ENCODE measurements at places on chromosomes 11 and 22.

GRCh38 chr11:64849598-64850356 is 5.3 kb upstream of the CDC42BPG start:
- DNase-seq, result no peak

GRCh38 chr22:40746428-40747220 is 67.3 kb downstream of the MCHR1 start:
- no peak for DNase-seq

DNA sequence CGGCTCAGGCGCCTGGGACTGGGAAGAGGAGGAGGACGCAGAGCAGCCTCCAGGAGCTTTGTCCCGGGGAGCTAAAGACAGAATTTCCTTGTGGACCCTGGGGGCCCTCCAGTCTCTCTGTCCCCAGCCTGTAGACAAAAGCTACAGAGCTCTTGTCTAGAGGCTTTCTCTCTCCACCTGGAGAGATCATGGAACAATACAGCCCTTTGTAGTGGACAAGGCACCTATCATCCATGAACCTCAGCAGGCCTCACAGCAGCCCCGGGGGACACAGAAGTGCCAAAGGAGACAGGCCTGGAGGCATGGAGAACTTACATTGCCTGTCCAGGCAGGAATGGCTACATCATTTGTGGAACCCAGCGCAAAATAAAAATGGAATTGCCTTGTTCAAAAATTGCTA is 55.7 kb upstream of the TTLL12 start:
- no peak for DNase-seq

- DNase-seq, result no peak
Observed at GRCh38 chr11:36775130-36775529, 177.1 kb upstream of the RAG2 start.

GRCh38 chr11:66080055-66080817 is 10.2 kb downstream of the PACS1 start:
- peak; percentile 25 for DNase-seq

DNA sequence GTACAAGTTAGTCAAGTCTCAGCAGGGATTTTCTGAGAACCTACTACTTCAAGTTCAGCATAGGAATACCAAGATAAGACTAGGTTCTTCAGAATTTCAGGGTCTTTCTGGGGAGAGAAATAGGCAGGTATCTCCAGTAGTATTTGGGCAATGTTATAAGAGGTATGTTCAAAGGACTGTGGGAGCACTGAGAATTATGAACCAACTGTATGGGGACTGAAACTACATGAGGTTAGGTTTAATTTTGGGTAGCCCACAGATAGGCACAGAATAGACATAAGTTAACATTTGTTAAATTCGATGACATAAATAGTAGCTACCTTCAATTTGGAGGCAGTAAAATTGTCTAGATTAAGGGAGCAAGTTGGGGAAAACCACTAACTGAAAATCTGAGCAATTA is 9.2 kb upstream of the GAB2 start:
- no peak for DNase-seq

DNA sequence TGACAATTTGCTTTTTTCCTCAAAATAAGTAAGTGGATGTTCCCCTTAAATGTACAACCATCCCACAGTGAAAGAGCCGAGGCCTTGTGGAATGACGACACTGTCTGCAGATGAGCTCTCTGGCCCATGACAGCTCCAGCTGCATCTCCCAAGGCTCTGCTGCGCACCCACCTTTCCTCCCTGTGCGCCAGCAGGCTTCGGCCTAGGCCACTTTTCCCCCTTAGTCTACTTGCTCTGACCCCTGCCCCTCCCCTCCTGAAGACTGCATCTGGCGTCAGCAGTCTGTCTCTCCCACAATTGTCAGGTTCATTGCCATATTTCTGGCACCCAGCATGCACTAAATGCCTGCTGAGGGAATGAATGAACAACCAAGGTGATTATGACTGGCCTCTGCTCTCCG is 2.0 kb downstream of the TOP3B start:
- no peak for DNase-seq

DNA sequence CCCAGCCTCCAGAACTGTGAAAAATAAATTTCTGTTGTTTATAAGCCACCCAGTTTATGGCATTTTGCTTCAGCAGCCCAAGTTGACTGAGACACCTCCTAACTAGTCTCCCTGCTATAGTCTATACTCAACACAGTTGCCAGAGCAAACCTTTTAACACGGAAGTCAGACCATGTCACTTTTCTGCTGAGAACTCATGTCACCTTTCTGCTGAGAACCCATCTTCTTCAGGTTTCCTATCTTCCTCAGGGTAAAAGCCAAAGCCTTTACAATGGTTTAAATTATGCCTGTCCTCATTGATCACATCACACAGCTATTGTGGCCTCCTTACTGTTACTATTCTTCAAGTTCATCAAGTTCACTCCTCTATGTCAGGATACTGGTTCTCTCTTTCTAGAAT is 74.3 kb upstream of the SOX6 start:
- no peak for DNase-seq

- no peak for DNase-seq
Observed at GRCh38 chr11:21007297-21007696, 337.9 kb downstream of the NELL1 start.

- no peak for DNase-seq
Observed at GRCh38 chr11:14022821-14023220, 60.3 kb downstream of the SPON1 start.

GRCh38 chr11:1390569-1391164 is 933 bp downstream of the BRSK2 start:
- peak; percentile 60 for DNase-seq

GRCh38 chr22:28867191-28867590 is 16.2 kb upstream of the ZNRF3 start:
- DNase-seq, result no peak

DNA sequence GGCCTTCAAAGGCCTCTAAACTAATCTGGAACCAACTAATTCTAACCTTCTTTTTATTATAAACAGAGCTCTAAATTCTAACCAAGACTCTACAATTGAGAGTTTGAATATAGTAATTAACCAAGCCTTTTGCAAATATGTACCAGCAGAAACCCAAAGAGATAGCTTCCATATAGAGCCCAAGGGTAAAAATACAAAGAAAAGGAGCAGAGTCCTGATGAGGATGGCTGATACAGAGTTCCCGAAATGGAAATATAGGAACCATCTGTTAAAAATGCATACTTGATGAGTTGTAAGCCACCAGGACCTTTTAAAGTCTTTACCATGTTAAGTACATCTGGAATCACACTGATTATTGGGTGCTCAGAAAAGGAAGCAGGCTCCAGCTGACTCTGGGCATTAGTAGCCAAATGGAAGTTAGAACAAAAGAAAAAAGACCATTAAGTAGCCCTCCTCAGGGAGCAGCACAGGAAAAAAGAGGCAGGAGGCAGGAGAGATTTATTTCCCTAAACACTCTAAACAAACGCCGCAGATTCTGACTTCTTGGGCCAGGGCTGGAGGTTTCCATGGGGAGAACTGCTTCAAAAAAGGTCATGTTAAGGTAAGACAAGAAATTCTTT is 463.1 kb upstream of the FAT3 start:
- no peak for DNase-seq

GRCh38 chr11:84714316-84714780 is 912.8 kb downstream of the DLG2 start:
- peak; percentile 87 for DNase-seq

- DNase-seq, result no peak
Observed at GRCh38 chr22:22025320-22026156, 43.0 kb upstream of the TOP3B start.

DNA sequence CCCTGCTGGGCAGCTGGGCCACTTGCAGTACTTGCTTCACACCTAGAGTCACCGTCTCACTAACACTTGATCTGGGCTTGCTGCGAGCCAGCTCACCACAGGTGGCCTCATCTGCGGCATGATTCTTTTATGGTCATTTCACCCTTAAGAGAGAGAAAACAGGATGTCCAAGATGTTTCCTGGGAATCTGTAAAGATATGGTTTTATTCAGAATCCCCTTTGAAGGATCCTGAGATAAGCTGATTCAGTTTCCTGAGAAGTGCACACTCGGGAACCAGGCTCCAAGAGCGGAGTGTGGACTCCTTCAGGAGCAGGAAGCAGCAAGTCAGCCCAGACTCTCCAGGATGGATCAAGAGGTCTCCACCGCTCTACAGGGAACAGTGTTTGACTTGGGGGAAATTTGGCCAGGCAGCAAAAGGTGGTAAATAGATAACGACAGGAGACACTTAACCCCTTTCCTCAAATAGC is 21.8 kb upstream of the TP53AIP1 start:
- DNase-seq, result no peak

DNA sequence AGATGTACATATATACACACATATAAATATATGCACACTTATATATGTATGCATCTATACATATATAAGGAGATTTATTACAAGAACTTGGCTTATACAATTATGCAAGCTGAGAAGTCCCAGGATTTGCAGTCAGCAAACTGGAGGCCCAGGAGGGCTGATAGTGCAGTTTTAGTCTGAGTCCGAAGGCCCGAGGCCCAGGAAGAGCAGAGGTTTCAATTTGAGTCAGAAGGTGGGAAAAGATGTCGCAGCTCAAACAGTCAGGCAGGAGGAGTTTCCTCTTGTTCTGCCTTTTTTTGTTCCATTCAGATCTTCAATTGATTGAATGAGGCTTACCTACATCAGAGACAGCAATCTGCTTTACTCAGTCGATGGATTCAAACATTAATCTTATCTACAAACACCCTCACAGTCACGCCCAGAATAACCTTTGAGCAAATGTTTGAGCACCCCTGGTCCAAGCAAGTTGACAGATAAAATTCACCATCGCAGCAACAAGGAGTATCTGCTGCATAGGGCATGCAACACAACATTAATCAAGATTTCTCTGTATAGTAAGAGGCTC is 4.0 kb upstream of the SGSM1 start:
- no peak for DNase-seq

- DNase-seq, result peak; percentile 52
Observed at GRCh38 chr11:75311858-75312288, 39.6 kb downstream of the ARRB1 start.

DNA sequence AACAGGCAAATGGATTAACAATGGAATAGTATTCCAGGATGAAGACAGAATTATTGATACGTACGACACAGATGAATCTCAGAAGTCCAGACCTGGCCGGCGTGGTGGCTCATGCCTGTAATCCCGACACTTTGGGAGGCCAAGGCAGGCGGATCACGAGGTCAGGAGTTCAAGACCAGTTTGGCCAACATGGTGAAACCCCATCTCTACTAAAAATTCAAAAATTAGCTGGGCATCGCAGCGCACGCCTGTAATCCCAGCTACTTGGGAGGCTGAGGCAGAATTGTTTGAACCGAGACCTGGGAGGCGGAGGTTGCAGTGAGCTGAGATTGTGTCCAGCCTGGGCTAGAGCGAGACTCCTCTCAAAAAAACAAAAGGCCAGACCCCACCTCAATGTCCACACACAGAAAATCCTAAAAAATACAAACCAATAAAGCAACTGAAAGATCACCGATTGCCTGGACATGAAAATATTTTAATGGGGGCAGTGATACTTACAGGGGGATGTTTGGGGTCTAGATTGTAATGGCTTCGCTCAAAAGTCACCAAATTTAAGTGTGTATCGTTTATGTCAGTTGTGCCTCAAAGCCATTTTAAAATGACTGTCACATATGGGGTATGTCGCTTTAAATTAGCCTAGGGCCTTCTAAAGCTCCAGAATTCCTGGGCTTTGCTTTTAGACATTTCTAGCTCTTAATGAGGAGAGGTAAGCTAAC is 3.8 kb downstream of the RPS25 start:
- no peak for DNase-seq

DNA sequence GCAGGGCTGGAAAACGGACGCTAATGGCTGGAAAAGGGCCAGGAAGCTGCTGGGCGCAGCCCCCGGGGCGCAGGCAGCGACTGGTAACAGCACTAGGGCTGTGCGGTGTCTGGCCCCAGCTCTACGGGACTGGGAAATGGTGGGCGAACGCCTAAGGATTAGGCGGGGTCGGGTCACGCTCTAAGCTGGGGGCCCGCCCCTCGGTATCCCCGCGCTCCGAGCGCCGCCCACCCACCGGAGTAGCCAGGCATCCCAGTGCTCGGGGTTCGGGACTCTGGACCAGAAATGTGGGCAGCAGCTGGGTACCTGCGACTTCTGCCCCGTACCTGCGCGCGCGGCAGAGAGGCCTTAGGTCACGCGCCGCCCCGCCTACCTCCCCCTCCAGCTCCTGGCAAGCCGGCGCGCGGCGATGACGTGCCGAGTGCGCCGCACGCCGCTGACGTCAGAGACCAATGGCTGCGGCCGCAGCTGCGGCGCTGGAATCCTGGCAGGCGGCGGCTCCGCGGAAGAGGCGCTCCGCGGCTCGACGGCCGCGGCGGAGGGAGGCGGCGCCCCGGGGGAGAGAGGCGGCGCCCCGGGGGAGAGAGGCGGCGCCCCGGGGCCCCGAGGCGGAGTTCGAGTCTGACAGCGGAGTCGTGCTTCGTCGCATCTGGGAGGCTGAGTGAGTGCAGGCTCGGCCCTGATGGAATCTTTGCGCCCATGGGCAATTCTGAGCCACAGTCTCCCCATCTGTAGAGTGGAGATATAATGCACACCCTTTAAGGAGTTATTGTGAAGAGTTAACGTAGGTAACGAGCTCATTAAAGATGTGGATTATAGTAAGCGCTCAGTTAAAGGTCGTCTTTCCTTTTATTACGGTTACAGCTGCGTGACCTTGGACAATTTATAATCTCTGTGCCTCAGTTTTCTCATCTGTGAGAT is at the start of the genes HPS4 and SRRD:
Gene HPS4, minus strand, starts transcription at position 345 of the 921 bp plus-strand sequence. CDS start 2,021 bp downstream, outside the sequence.
Gene SRRD, plus strand, starts transcription at position 439 of the 921 bp plus-strand sequence. Its CDS starts 14 bp downstream, at position 453.
- peak; percentile 91 for DNase-seq

- peak; percentile 70 for DNase-seq
Observed at GRCh38 chr22:27919942-27920755, 1.1 kb upstream of the PITPNB start.

GRCh38 chr22:35589071-35589755 is 27.9 kb downstream of the MB start:
- no peak for DNase-seq

DNA sequence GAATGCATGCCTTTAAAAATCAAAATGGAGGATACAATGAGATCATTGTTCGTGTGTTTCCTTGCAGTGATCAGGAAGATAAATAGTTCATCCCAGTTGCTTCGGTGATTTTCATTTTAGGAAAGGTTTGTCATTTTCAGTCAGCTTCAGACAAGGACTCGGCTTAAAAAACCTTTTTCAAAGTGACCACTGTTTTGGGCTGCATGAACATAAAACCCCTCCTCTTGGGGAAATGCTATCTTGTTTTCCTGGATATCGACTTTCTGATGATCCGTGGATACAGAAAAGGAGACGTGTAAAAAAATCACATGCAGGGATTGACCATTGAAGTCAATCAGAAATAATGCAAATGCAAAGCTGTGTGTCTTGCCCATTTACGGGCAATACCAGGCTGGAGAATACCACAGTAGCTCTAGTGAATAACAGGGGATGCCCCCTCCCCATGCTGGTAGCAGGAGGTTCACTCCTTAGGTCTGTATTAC is 146.8 kb downstream of the MAML2 start:
- peak; percentile 43 for DNase-seq

DNA sequence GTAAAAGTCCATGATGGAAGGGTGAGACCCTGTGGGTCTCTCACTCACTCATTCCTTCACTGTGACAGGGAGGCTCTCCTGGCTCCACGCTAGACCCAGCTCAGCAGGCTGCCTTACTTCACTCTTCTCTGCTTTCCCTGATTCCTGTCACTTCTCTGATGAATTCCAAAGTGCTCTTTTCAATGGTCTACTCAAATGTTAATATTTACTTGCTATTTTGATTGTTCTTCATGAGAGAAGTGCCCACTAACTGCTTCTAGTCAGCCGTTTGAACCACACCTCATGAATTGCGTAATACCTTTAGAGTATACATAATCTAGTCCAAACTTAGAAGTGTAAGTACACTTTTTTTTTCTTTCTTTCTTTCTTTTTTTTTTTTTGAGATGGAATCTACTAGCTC is 1350.2 kb upstream of the RAG2 start:
- no peak for DNase-seq

GRCh38 chr11:77187111-77187750 is 59.2 kb downstream of the MYO7A start:
- DNase-seq, result no peak
